Amniotic stem cell (primary cell): ENCODE measurements at places on chromosomes 5 and 9.

DNA sequence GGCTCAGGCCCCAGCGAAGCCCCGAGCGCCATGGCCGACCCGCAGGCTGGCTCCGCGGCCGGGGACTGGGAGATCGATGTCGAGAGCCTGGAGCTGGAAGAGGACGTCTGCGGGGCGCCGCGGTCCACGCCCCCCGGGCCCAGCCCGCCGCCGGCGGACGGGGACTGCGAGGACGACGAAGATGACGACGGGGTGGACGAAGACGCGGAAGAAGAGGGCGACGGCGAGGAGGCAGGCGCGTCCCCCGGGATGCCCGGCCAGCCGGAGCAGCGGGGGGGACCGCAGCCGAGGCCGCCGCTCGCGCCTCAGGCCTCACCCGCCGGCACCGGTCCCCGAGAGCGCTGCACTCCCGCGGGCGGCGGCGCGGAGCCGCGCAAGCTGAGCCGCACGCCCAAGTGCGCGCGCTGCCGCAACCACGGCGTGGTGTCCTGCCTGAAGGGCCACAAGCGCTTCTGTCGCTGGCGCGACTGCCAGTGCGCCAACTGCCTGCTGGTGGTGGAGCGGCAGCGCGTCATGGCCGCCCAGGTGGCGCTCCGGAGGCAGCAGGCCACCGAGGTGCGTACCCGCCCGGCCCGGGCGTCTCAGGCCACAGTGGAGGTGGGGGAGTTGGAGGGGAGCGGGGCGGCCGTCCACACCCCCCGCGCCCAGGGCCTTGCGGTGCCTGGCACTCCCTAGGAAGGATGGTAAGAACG is 1.6 kb downstream of the DMRT2 start:
- DNase-seq: no peak

DNA sequence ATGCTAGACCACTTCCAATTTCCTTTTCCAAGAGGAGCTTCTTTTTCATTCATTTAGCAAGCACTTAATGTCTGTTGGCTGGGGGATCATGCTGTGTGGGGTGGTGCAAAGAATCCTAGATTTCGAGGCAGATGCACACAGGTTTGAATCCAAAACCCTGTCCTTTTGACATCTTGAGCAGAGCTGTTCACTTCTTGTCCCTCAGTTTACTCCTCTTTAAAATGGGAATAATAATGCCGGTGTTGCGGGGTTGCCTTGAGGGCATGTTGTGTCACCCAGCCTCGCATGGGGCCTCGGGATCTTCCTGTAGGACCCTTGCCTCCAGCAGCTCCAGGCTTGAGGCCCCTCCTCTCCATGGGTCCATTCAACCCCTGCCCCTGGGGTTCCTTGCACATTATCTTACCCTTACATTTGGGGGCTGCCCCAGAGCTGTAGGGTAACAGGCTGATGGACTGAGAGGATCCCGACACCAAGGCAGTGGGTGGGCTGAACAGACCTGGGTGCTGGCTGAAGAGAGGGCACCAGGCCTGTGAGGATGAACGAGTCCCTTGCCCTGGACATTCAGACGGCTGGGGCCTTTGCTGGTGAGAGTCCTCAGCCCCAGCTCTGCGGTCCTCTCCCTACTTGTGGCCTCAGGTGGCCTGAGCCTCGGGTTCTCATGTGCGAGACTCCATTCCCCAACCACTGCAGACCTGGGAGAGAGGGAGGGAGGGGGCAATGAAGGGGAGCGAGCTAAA is 145.8 kb downstream of the BARX1 start:
- no peak for DNase-seq

DNA sequence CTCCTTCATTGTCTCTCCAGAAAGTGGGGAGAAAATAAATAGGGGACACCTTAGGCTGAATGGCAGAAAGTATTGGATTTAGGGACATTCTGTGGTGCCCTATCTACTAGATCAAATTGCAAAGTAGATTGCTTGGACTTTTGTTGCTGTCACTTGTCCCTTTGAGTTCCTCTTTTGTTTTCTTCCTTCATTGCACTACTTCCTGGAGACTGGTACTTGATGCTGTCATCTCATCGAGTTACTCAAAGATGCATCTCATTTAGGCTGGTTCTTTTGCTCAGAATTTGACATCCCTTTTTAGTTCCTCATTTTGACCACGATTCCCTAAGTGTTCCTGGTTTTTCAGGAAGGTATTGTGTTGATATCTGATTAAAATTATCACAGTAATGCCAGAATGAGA is 137.6 kb downstream of the ADGRV1 start:
- DNase-seq: no peak

- DNase-seq: no peak
Observed at GRCh38 chr5:84585218-84585617, 200.5 kb upstream of the EDIL3 start.

DNA sequence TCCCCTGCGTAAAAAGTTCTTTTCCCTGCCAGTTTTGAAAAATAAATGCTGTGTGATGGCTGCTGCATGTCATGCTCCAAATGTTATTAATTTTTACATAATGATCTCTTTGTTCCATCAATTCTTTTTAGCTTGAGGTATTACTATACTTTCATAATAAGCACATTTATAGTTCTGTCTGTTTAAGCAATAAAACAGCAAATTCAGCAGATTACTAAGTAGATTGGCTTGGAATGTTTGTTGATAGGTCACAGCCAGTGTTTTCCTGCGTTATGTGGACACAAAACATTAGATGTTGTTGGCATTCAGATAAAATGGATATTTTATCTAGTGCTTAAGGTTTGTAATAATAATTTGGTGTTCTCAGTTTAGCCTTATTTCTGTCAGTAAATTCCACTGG is 242.0 kb downstream of the KDM4C start:
- DNase-seq: no peak

DNA sequence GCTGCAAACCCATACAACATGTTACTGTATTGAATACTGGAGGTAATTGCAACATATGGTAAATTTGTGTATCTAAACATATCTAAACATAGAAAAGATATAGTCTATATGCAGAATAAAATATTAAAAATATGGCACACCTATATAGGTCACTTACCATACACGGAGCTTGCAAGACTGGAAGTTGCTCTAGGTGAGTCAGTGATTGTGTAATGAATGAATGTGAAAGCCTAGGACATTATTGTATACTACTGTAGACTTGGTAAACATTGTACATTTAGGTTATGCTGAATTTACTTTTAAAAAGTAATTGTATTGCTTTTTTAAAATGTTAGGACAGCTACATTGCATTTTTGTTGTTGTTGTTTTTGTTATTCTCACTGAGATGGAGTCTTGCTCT is 968.8 kb downstream of the TLE1 start:
- DNase-seq: no peak

GRCh38 chr5:43106290-43106638 is 14.4 kb upstream of the ZNF131 start:
- DNase-seq: no peak

GRCh38 chr9:98801561-98801960 is 5.2 kb upstream of the ANKS6 start:
- DNase-seq: no peak

DNA sequence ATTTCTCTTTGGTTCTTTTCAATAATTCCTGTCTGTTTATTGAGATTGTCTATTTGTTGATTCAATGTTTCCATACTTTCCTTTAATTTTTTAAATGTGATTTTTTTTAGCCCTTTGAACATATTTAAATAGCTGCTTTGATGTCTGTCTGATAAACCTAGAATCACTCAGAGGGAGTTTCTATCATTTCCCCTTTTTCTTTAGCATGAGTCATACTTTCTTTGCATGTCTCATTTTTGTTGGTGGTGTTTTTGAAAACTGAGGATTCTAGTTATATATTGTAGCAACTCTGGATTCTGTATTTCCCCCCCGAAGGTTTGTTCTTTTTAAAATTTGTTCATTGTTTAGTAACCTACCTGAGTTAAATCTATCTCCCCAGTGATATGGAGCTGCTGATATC is 24.2 kb upstream of the ZNF618 start:
- DNase-seq: no peak

- no peak for DNase-seq
Observed at GRCh38 chr9:89591274-89592212, 13.3 kb upstream of the GADD45G start.

GRCh38 chr9:617445-618085 is 223.9 kb upstream of the DMRT1 start:
- DNase-seq: no peak

DNA sequence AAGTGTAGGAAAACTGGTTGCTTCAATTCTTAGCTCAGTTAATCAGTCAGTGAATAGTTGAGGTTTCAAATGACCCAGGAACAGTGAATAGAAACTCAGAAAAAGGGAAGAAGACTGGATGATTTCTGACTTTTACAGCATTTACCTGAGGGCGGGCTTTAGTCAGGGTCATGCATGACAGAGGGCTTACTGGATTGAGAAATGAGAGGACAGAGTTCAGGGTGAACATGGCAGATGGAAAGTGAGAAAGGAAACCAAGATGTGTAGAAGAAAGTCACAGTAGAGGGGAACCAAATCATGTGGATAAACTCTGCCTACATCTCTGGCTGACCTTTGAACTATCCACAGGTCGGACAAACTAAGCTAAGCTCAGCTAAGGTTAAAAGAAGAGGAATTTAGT is 596.0 kb downstream of the SEMA5A start:
- DNase-seq: no peak

- DNase-seq: no peak
Observed at GRCh38 chr9:6991418-6991817, 233.6 kb downstream of the KDM4C start.

- DNase-seq: peak; percentile 10
Observed at GRCh38 chr5:20972419-20972925, 984.5 kb upstream of the CDH18 start.

DNA sequence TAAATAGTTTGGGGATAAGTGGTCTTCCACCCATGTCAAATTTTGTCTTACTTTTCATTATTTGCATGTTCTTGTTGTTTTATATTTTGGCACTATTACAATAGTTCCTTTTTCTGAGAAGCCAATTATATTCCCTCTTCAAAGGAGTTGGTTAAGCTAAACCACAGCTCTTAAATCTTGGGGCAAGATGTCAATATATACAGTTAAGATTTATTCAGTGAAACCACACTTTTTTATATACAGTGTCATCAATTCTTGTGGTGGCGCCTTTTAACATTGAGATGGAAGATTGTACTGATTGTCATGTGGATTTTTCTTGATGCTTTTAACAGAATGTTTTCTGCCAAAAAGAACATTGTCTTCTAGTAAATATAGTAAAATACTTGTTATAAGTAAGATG is 104.1 kb downstream of the MTREX start:
- DNase-seq: no peak

- no peak for DNase-seq
Observed at GRCh38 chr9:84970432-84970831, 300.9 kb downstream of the NTRK2 start.

DNA sequence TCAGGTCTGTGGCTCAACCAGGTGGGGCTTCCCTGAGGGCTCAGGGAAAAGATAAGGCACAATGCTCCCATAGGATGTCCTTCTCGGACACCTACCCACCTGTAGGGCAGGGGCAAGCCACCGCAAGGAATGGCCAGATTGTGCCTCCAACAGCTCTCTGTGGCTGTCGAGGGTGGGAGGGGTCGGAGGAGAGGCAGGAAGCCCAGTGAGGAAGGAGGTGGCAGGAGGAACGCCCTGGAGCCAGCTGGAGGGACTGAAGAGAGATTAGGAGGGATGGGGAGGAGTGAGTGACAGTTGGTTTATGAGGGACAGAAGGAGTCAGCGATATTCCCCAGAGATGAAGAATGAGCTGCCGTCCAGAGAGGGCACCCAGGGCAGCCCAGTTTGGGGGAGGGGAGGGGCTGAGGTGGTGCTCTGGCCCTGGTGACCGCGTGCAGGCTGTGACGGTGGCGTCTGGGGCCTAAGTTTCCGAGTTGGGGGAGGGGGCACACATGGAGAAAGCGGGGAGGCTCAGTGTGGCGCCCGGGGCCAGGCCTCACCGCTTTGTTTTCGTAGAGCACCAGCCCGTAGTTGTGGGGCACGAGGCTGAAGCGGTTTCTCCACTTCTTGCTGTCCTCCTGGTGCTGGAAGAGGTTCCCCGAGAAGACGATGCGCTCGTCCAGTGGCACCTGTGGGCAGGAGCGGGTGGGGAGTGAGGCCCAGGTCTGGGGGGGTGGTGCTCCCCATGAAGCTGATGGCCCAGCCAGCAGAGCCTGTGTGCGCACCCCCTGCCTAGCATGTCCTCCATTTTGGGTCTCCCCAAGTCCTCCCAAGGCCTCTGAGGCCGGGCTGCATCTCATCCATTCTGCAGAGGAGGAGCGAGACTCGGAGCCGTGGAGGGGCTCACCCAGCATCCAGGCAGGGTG is 75.6 kb downstream of the LRSAM1 start:
- no peak for DNase-seq

DNA sequence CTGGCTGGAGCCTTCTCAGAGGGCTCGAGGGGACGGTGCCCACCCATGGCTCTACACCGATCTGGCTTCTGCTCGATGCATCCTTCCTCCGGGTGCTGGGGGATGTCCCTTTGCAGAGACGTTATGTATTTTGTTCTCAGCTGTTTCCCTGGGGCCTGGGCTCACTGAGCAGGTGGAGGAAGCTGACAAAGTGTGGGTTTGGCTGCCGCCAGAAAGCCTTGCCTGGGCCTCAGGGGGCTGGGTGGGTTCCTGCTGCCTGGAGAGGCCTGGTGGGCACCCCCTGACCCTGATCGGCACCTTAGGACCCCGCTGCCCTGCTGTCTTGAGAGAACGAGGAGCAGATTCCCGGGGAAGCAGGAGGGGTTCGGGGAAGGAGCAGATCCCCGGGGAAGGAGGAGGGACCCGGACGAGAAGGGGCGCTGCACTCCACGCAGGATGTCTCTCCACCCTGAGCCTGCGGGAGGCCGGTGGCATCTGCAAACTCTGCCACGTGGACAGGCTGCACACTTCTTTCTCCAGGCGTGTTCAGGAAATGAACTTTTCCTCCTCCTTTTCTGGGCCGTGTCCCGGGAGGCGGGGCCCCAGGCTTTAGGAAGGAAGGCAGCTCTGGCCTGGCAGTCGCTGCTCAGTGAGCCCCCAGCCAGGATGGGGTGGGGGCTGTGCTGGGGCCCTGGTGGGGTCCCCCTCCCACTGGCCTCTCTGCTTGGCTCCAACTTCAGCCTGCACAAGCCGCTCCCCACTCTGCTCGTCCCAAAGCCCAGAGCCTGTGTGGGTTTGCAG is 148.9 kb downstream of the RXRA start:
- peak; percentile 21 for DNase-seq

DNA sequence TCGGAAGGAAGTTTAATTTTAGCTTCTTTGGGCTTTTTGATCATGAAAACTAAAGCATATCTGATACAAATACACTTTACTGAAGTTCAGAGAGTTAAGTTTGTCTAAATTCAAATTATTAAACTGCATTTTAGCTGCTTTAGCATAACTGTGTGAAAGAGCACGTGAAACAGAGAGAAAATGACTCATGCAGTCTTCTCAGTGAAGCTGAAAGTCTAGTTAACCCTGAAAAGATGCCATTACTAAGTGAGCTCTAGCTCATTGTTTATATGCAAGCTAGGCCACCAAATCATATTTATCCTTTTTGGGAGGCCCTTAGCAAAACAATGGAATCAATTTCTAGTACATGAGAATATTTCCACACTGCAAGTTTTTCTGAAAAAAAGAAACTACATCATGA is 27.6 kb downstream of the TPD52L3 start:
- no peak for DNase-seq

GRCh38 chr9:113219969-113220368 is 1.1 kb downstream of the FKBP15 start:
- no peak for DNase-seq
